Endodermal cell (in vitro differentiated cells): ENCODE measurements at places on chromosomes 7 and 10. TPM values are rescaled to one million over a fixed set of nuclear protein-coding genes. Genes with fewer than 3 reads are reported as not detected.
A peak's percentile ranks its signal among the peaks of the same experiment; 100 is the strongest.

GRCh38 chr10:6328699-6329423 lies 126.1 kb downstream of the PFKFB3 start:
- DNase-seq, result no peak

DNA sequence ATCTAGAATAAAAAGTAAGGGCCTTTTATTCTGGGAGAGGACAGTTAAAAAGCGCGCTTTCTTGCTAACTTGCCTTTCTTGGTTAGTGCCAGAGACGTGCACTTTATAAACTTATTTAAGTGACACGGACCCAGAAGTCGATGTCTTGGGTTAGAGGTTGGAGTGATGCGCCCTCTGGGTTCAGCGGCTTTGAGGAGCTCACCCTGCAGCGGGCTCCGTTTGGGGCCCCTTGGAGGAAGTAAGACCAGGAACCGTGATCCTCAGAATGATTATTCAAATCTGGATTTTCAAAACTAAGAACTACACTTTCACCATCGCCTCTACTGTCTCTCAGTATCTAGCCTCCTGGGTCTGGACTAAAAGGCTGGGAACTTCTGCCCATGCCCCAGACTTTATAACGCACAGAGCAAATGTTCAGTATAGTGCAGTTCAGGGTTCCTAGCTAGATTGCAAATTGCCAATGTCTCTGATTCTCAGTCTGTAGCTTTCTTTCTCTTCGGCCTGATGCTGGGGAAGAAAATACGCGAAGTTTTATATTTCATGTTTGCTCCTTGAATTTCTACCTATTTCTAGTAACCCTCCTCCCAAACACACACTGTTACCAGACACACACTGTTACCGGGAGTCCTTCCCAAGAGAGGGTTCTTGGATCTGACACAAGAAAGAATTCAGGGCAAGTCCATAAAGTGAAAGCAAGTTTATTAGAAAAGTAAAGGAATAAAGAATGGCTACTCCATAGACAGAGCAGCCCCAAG lies 18.6 kb upstream of the SMO start:
- DNase-seq, result peak; percentile 70

GRCh38 chr7:38070718-38071117 lies 107.3 kb upstream of the STARD3NL start:
- peak; percentile 57 for DNase-seq

Gene NAT16
- total RNA-seq, result 0.15 to 0.19 TPM in 2 of 3 replicates, not detected in the other

DNA sequence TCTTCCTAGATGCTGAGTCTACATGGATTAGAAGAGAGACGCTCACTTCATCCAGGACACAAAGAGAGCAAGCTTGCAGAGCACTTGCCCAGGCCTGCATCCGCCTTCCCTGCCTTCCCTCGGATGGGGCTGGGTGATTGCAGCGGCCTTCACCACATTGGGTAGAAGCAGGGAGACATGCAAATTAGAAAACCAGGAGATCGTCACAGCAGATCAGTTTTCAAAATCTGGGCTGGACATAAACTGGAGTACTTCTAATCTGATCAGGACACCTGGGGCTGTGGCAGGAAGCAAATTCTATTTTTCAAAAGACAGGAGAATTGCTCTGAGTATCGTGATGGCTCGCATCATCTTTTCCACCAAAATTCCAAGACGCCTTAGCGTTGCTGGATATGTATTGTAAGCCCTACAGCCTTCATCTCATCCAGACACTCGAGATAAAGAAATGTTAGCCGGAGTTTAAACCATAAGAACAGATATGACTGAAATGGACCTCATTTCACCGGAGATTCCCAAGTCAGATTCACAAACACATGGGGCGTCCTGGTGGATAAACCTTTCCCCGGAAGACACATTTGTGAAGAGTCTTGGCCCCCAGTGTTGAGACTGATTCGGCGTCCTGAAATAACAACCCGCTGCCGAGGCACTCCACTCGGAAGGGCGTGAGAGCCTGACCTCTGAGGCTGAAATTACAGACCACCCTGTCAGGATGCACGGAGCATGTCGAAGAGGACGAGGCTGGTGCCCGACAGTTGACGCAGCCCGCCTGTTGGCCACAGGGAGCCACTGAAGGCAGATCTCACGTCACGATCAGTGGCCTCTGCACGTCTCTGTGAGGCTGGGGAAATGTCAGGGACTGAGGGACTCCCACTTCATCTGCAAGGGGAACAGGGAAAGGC lies 91.2 kb upstream of the PARD3 start:
- peak; percentile 85 for DNase-seq

- no peak for DNase-seq
Measured at GRCh38 chr10:77614778-77615625, 22.6 kb downstream of the KCNMA1 start.

DNA sequence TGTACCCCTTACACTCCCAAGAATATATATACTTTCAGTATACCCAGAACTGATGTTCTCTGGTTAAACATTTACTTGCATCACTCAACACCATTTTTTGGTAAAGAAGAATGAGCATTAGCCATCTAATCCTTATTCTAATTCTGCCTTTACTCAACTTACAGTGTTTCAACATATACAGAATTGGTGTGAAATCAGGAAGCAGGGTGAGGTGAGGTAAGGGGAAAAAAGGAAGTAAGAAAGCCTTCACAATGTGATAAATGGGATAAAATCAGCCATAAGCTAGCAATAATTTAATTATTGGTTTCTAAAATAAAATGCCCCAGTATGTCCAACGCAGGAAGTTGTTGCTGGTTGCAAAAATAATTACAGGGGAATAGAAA lies 605.4 kb downstream of the KCNMA1 start:
- DNase-seq, result no peak

DNA sequence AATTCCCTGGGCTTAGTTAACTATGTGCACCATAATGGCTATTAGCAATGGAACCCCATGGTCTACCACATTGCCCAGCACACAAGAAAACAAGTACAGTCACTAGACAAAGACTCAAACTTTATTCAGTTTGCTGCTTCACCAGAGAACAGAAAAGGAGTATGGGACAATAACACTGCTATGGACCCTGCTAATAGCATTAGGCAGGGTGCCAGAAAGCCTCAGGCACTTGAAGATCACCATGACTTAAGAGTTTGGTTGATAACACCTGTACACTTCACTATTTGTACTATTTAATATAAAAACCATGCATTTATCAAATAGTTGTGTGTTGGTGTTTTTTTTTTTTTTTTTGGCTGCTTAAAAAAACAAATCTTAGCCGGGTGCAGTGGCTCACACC lies 159.6 kb downstream of the KMT2E start:
- DNase-seq, result no peak

Gene PTPRN2
- 0.55 to 0.77 TPM (median 0.69 TPM) in 3 replicates for total RNA-seq

- DNase-seq, result no peak
Measured at GRCh38 chr7:68958571-68958970, 639.7 kb upstream of the AUTS2 start.

- peak; percentile 94 for DNase-seq
Measured at GRCh38 chr7:54664235-54665228, 94.5 kb downstream of the SEC61G start.

DNA sequence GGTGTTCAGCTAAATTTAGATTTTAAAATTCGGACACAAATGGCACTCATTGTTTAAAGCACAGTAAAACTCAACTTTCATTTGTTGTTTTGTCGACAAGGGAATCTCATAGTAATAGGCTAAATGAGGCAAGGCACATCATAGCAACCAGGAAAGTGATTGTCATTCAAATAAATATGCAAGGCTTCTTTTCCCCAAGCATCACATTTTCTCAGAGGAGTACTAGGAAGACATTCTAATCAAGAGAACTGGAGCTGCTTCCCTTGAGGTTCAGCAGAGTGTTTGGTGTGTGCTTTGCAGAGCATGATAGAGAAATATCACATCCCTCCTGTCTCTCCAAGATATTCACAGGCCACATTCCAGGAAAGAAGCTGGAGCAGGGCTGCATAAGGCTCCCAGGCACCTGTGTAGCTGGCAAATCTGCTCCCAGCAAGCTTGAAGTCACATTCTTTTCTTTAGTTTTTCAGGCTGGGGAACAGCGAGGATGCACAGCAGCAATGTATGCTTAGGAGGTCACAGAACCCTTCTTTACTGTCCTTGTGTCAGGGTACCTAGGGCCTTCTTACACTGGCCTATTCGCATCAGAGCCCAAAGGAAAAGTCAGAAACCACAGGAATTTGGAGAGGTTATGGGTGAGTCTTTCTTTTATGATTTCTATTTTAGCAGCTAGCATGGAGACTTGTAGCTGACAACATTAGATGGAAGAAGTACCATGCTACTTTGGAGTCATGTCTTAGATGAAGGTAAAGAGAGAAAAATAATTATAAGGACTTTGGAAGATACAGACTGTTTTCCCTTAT lies 95.9 kb upstream of the HDAC9 start:
- peak; percentile 61 for DNase-seq

Gene FFAR4
- total RNA-seq, result not detected in 3 replicates

Gene OR9A2
- not detected in 3 replicates for total RNA-seq

GRCh38 chr7:31070991-31071644 lies 19.0 kb downstream of the ADCYAP1R1 start:
- no peak for DNase-seq

DNA sequence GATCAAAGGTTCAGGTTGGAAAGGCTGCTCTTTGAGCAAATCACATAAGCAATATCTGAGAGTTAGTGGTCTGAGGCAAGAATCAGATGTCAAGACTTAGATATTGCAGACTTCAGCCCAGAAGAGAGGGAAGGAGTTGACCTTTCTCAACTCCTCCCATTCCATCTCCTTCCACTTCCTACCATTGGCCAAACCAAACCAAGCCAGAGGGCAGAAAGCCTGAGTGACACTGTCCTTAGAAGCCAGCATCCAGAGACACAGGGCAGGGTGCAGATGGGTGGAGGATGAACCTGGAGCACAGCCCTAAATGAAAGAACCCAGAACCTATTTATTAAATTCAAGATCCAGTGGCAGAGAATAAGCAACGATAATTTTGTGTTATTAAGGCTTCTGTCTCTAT lies 180.5 kb downstream of the HIBADH start:
- no peak for DNase-seq

DNA sequence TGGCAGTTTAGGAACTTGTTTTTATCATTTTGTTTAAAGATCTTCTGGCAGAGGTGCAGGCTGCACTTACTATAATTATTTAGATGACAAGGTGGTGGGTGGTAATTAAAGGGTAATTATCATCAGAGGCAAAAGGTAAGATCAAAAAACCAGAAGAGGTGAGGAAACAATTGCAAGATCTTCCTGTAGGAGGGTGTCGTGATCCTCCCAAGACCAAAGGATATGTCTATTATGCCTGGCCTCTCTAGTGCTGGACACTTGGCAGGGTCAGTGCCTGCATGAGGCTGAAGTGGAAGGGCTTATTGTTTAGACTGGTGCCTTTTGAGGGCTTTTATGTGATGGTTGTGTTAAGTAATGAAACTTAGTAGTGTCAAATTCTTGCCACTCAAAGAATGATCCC lies 1.8 kb upstream of the WAPL start:
- DNase-seq, result no peak

DNA sequence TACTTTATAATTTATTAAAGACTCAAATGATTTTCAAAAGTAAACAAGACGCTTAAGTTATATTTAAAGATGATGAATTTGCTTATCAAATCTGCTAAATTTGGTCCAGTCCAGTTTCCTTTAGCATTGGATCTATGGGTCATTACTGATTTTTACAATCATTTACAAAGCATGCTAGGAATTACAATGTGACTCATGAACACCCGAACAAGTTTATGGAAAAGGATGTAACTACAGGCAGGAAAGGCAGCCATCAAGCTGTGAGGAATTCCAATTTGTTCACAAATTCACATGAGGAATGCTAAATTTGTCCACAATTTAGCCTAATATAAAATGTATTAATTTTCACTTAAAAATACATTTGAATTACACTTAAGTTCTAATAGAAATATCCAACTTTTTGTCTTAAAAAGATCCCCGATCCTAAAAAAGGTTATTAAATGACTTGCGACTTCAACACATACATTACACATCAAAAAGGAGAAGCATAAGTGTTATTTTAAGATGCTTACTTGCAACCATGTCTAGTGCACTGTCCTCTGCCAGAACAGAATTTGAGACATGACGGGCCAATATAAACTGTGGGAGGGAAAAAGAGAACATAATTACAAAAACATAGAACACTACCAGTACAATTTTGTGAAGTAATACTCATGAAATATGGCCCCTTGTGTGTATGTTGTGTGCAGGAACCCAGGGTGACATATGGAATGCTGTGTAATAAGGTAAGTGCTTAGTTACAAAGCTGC lies 194.2 kb upstream of the SLC26A5 start:
- DNase-seq, result no peak

DNA sequence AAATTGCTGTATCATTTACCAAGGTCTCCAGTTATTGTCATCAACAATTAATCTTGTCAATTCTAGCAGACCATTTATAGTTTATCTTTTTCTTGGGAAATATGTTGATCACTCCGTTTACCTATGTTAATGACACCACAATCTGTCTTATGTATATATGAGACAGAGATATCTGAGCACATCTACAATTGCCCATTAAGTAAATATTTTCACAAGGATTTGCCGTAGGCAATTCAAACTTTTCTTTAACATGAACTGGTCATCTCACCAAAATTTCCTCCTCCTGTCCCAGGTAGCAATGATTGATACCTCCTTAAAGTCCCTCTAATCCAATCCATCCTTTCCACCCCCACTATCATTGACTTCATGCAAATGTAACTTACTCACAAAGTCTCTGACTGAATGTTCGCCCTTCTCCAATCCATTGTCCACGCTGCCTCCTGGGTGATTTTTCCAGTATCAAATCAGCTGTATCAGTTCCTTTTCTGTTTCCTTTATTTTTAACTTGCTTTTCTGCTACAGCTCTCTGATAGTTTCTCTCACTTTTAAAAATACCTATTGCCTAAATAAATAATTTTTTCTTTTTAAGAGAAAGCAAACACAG lies 138.3 kb downstream of the GNAT3 start:
- no peak for DNase-seq

DNA sequence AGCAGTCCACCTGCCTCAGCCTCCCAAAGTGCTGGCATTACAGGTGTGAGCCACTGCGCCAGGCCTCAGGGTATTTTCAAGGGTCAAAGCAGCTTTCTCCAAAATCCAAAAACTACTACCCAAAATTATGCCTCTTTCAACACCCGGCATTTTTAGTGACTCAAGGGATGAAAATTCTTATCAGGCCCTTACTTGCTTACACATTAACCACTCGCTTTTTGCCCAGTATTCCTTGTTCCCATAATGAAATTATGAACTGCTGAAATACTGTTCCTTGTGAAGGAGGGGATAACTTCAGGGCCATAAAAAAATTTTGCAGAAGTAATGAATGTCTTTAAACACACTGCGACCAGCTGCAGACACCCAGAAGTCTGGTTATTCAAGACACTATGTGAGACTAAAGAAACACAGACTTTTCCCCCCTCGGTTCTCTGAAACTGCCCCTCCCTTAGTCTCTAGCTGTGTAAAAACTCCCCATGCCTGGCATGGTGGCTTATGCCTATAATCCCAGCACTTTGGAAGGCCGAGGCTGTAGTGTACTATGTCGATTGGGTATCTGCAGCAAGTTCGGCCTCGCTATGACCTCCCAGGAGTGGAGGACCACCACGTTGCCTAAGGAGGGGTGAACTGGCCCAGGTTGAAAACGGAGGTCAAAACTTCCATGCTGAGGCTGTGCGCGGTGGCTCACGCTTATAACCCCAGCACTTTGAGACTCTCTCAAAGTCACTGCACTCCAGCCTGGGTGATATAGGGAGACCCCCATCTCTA lies 12.0 kb downstream of the FXYD4 start:
- DNase-seq, result no peak

DNA sequence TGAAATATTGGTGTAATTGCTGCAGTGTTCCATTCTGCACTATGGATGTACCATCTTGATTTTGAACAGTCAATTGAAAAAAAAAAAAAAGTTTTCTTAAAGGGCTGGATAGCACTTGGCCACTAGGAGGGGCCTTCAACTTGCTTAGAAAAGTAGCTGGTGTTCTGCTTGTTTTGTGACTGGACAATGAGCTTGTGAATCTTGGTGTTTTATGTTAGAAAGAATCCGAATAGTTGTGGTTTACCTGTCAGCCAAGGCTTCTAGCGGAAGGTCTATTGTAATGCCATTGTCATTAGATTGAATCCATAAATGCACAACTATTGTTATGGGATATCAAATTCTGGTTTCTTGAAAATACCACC lies 77.1 kb downstream of the BMPER start:
- no peak for DNase-seq
